ENCODE measurements at places on chromosomes 6 and 20. TPM values are rescaled to one million over a fixed set of nuclear protein-coding genes. Genes with fewer than 3 reads are reported as not detected.

Gene RAB44
- not detected for total RNA-seq

Gene CTCFL
- total RNA-seq, result not detected

Gene PI3
- total RNA-seq, result not detected

Gene UBE2V1
- 30.1 TPM for total RNA-seq
